ENCODE measurements at places on chromosomes 7 and 10. TPM values are rescaled to one million over a fixed set of nuclear protein-coding genes. Genes with fewer than 3 reads are reported as not detected.

DNA sequence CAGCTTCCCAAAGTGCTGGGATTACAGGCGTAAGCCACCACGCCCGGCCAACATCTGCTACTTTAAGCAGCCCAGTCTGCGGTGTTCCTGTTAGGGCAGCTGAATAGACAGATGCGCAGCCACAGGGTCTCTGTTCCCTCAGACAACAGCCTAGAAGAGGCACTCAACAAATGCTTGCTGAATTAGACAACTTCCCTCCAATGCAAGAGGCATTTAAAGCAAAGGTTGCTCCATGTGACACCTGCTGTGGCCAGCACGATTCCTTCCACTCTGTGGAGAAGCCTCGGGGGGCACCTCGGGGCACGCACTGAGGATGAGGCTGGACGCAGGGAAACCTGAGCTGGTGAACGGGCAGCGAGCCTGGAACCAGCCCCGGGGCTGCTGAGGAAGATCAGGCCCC, 237.8 kb downstream of the MAD1L1 start:
- no peak for DNase-seq

DNA sequence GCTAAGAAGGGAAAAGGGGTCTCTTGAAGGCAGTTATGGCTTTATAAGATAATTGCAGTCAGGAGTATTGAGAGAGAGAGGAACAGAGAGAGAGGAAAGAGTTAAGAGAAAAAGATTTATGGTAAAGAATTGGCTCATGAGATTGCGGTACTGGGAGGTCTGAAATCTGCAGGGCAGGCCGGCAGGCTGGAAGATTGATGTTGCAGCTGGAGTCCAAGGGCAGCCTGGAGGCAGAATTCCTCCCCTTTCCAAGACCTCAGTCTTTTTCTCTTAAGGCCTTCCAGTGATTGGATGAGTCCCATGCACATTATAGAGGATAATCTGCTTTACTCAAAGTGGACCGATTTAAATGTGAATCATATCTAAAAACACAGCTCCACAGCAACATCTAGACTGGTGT, 68.4 kb downstream of the HACD1 start:
- DNase-seq, result no peak

Gene PSPH
- 19.8 TPM for total RNA-seq

Gene GIMAP2
- total RNA-seq, result 4.4 TPM

DNA sequence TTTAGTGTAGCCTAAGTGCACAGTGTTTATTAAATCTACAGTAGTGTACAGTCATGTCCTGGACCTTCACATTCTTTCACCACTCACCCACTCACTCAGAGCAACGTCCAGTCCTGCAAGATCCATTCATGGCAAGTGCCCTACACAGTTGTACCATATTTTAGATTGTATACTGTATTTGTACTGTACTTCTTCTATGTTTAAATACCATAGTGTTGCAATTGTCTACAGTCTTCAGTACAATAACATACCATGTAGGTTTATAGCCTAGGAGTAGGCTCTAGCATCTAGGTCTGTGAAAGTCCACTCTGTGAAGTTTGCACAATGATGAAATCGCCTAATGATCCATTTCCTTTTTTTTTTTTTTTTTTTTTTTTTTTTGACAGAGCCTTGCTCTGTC, 12.0 kb downstream of the EEPD1 start:
- DNase-seq, result no peak

DNA sequence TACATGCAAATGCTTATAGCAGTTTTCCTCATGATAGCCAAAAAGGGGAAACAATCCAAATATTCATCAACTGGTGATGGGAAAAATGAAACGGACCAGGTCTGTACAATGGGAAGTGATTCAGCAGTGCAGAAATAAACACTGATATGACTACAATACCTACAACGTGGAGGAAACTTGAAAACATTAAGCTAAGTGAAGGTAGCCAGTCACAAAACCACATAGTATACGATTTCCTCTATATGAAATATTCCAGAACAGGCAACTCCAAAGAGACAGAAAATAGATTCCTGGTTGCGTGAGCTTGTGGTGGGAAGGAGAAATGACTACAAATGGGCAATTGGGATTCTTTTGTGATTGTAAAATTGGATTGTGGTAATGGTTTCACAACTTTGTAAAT, 263.1 kb upstream of the PITRM1 start:
- no peak for DNase-seq

Gene MYO1G
- total RNA-seq, result 0.47 TPM

- no peak for DNase-seq
Observed at GRCh38 chr7:76507723-76508406, 2.5 kb upstream of the UPK3B start.

GRCh38 chr7:20408467-20408826, 77.7 kb downstream of the ITGB8 start:
- no peak for DNase-seq

DNA sequence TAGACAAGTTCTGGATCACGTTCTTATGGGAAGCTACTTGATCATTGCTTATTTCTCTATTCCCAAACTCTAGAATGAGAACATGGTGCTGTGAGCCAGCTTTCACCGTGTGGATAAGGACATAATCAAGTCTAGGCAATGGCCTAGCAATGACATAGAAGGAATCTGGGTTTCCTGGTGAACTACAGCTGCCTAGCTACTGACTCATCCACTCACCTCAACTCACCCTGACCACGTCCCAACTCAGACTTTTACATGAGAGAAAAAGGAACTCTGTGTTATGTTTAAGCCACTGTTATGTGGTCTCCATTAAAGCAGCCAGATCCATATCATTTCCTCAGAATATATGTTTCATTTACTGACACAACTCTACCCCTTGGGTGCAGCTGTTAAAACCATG, 18.8 kb upstream of the MET start:
- DNase-seq, result no peak

Gene TMEM139
- total RNA-seq, result 0.31 TPM

All from occipital lobe (tissue), 3 donors.